ENCODE measurements at places on chromosomes 7 and 10. TPM values are rescaled to one million over a fixed set of nuclear protein-coding genes. Genes with fewer than 3 reads are reported as not detected.

GRCh38 chr10:104923501-104923900, 282.4 kb downstream of the SORCS3 start:
- DNase-seq = no peak

GRCh38 chr10:86687750-86688149, 19.4 kb downstream of the LDB3 start:
- DNase-seq = no peak

DNA sequence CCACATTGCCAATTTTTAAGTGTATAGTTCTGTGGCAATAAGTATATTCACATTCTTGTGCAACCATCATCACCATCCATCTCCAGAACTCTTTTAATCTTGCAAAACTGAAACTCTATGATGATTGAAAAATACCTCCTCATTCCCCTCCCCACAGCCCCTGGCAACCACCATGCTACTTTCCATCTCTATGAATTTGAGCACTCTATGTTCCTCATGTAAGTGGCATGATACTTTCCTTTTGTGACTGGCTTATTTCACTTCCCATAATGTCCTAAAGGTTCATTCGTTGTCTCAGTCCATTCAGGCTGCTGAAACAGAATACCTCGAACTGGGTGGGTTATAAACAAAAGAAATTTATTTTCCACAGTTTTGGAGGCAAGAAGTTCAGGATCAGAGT, 23.4 kb upstream of the EGR2 start:
- no peak for DNase-seq

DNA sequence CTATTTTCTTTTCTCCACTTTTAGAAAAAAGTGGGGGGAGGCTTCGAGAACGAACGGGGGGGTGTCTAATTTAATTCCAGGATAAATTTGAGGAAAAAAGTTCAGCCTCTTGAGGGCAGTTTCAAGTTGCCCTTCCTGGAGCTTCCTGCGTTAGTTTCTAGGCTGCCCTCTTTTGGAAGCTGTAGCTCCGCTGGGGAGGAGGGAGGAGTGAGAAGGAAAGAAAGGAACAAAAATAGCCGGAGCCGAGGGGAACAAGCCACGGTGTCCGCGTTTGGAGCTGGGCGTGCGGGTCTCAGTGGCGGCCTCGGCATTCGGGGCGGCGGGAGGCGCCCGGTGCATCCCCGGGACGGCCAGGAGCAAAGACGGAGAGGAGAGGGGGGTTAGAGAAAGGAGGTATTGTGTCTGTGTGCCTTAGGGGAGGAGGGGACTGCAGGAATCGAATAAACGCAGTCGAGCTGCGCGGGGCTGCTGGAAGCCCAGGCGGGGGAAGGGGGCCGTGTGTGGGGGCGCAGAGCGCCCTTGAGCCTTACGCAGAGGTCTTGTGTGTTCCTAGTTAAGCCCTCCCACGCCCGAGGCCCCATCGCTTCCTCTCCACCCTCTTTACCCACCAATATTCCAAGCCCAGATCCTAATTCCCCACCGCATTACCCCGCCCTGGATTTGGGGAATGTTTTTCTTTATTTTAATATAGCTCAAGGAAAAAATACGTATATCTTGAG, 2.0 kb upstream of the TNRC18 start:
- DNase-seq = peak; percentile 78

GRCh38 chr10:24483701-24484100, 240.0 kb downstream of the ARHGAP21 start:
- DNase-seq = peak; percentile 51

DNA sequence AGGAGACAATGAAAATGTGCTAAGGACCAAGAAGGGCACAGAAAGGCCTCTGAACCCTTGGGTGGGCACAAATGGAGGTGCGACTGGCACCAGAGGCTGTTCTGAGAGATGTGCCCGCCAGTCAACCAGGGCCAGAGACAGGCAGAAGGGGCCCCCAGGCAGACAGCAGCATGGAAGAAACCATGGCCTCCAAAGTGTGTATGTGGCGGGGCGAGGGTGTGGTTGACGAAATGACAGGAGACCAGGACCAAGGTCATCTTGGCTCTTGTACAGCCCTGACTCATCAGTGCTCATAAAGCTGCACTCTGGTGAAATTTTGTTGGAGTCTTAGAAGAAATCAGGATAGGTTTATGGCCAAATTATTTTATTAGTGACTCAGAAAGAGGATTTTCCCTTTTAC, 4.0 kb upstream of the MRPS24 start:
- DNase-seq = no peak

GRCh38 chr10:13613519-13613918, 26.8 kb downstream of the PRPF18 start:
- peak; percentile 45 for DNase-seq

DNA sequence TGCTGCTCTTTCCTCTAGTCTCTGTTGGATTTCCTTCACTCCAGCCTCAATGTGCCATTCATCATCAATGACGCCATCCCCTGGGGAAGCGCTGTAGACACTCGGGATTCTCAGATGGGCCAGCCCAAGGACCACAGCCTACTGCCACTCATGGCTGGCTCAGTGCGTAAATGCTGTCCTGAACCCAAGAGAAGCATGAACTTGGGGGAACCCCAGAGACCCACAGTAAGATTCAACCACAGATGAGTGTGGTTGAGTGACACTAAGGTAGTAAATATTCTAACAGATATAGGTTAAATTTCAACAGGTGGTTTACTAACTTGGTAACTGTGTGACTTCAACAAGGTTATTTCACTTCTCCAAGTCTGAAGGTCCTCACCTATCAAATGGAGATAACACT, 304.1 kb downstream of the GRM8 start:
- DNase-seq = no peak

DNA sequence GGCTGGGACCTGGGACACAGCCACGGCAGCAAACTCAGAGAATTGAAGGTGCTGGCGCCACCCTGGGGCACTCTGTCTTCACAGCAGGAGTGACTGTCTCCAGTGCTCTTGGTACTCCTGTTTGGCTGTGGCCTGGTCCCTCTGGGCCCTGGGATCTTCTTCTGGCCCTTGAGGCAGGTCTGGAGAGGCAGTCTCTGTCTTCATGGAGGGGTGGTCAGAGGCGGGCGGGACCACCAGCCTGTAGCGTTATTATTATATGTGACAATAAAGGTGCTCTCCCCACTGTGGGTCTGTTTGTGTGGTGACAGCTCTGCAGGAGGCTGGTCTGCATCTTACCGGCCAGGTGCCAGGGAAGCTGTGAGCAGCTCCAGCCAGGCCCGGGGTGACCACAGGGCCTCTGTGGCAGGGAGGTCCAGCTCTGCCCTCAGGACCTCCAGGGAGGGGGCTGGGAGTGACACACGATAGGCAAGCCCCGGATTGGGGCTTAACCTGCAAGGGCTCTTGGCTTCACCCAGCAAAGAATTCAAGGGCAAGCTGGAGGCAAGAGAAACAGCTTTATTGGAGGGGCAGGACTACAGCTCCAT, 70.3 kb downstream of the MYL10 start:
- DNase-seq = no peak

- no peak for DNase-seq
Measured at GRCh38 chr7:47518827-47519226, 63.1 kb downstream of the TNS3 start.

DNA sequence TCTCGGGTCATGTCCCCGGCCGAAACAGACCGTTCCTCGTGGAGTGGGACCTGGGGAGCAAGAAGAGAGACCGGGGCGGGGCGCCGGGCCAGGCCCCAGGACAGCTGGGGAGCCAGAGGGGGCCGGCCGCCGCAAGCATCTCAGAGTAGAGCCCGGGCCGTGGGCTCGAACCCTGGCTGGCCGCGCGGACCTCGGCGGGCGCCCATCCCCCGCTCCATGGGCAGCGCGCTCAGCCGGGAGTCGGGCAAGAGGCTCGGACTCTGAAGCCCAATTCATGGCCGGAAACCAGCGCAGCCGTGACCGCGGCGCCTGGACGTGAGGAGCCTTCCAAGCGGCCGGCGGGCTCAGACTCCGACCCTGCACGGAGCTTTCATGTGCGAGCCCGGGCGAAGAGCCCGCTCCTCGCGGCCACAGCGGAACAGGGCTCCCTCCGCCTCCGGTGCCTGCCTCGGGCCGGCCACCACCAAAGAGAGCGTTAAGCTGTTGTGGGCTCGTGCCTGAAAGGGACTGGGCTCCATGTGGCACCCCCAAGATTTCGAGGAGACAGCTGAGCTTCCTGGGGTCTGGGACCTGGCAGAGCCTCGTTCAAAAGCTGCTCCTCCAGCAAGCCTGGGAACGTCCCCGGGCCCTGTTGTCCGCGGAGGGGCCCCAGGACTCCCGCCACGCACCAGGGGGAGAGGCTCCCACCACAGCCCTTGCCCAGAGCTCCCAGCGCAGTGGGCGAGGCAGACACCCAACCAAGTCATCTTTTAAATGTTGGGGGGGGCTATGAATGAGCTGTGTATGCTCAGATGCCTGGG, 757 bp upstream of the GRID1 start:
- no peak for DNase-seq

DNA sequence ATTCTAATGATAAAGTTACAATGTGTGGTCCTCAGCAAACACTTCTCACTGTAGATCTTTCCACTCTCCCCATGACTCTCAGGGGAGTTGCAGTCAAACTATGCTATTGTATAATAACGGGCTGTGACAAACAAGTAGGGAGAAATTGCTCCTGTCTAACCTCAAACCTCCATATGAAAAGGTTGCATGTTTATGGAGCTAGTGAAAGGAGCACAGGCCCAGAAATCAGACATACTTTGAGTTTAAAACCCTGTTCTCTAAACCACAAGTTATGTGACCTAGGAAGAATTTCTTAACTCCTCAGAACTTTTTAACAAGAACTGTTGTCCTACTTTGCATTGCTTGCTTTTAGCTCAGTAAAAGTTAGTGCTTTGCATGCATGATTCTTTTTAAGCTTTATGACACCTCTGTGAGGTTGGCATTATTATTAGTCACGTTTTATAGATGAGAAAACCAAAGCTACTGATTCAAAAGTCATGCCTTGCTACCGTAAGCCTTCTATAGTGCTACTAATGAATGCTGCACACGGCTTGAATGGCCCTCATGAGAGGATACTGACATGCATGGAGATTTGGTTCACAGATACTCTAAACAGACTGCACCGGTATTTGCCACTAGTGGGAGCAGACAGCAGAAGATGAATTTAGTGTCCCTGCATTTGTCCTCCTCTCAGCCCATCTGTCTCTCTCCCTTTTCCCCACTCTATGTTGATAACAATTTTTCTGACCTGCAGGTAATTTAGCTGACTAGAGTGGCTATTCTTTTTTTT, 129.5 kb upstream of the PCGF5 start:
- DNase-seq = no peak

DNA sequence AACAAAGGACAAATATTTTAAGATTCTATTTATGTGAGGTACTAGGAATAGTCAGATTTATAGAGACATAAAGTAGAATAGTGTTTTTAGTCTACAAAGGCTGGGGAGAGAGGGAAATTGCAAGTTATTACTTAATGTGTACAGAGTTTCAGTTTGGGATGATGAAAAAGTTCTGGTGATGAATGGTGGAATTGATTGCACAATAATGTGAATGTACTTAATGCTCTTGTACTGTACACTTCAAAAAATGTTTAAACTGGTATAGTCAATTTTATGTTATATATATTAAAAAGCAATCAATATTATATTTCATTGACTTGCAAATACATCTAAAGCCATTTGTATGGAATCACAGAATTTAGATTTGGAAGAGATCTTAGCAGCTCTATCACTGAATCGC, 213.4 kb downstream of the PPP1R3A start:
- no peak for DNase-seq

- no peak for DNase-seq
Measured at GRCh38 chr10:74891053-74891452, 64.7 kb downstream of the KAT6B start.

DNA sequence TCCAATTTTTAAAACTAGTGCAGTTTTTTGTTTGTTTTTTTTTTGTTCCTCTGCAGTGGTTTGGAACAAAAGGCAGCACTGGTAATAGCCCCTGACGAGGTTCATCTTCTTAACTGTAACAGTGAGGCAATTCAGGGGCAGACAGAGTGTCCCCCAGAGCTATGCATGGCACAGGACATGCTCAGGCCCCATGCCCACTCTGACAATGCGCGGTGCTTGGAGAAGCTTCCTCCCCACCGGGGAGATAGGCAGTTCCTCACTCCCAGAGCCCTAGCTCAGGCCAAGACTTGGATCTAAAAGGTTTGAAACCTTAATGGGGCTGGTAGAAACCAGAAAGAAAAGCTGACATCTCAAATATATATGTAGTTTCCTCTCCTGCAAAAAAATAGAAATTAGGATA, 17.9 kb upstream of the MPP7 start:
- DNase-seq = no peak

- DNase-seq = no peak
Measured at GRCh38 chr10:77965294-77965693, 38.7 kb upstream of the DLG5 start.

- DNase-seq = no peak
Measured at GRCh38 chr7:80307227-80307856, 172.7 kb downstream of the GNAI1 start.

- DNase-seq = no peak
Measured at GRCh38 chr7:41219276-41219675, 483.6 kb downstream of the INHBA start.

- DNase-seq = no peak
Measured at GRCh38 chr10:80709866-80710265, 172.2 kb downstream of the SH2D4B start.

GRCh38 chr7:134829380-134829986, 50.0 kb downstream of the CALD1 start:
- DNase-seq = no peak

GRCh38 chr7:91193141-91193540, 71.1 kb upstream of the FZD1 start:
- DNase-seq = no peak

DNA sequence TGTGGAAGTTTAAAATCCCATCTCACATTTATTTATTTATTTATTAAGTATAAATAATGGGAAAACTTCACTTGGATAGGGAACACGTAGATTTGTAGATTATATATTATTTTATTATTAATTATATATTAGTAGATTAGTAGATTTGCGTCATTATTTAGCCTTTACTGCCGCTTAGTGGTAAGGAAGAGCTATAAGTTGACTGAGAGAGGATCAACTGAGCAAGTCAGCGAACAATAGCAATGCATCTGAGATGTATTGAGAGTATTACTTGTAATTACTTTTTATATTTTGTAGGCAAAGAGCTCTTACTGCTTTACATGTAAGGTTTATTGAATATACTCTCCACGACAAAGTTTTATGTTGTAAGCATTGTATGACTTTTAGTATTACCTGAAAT, 244.5 kb upstream of the ANKRD30A start:
- peak; percentile 11 for DNase-seq

GRCh38 chr10:97744405-97745035, 7.6 kb downstream of the ZFYVE27 start:
- DNase-seq = no peak

GRCh38 chr10:108523016-108523800, 1358.7 kb upstream of the SORCS1 start:
- no peak for DNase-seq

GRCh38 chr10:4802711-4803487, 23.1 kb upstream of the AKR1E2 start:
- DNase-seq = no peak

The MYOZ1 gene
- total RNA-seq = not detected

The CCL26 gene
- total RNA-seq = 0.27 TPM

The FAM25G gene
- total RNA-seq = not detected

The DDX21 gene
- 266 TPM for total RNA-seq

The NFKB2 gene
- total RNA-seq = 58.6 TPM

The SP8 gene
- total RNA-seq = 0.06 TPM

The ELOVL3 gene
- not detected for total RNA-seq

The FXYD4 gene
- total RNA-seq = 0.50 TPM

The PPP1R9A gene
- total RNA-seq = 3.6 TPM

The FAM241B gene
- 4.9 TPM for total RNA-seq

The TAC1 gene
- total RNA-seq = not detected

The PLPP4 gene
- not detected for total RNA-seq

The DNAJB6 gene
- total RNA-seq = 75.4 TPM

The IFIT1B gene
- not detected for total RNA-seq

The KLF14 gene
- total RNA-seq = not detected

The CYP26A1 gene
- total RNA-seq = not detected

The LIPK gene
- not detected for total RNA-seq

All from NCI-H460 (cell line).